Mesothelial cell of epicardium (in vitro differentiated cells): ENCODE measurements at places on chromosomes 5 and 9.
A peak's percentile ranks its signal among the peaks of the same experiment; 100 is the strongest.

GRCh38 chr5:174655351-174655750 lies 69.0 kb upstream of the MSX2 start:
- peak; percentile 42 for DNase-seq

- no peak for DNase-seq
Measured at GRCh38 chr5:671459-672328, 21.5 kb downstream of the TPPP start.

- no peak for DNase-seq
Measured at GRCh38 chr5:133704411-133704810, 92.1 kb upstream of the FSTL4 start.

DNA sequence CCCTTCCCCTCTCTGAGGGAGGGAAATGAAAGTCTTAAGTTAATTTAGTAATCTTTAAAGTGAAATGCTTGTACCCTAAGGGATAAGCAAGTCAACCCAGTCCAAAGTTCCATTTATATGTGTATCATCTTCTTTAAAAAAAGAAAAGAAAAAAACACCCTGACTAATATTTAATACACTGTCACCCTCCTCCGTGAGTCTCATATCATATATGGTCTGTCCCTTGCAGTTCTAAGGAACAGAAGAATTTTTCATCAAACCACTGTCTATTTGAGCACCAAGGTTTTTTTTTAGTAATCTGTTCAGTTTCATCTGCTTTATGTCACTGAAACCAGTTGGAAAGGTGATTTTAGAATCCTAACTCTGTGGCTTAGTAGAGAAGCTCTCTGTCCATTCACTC lies 15.2 kb downstream of the TNIP1 start:
- DNase-seq = no peak

DNA sequence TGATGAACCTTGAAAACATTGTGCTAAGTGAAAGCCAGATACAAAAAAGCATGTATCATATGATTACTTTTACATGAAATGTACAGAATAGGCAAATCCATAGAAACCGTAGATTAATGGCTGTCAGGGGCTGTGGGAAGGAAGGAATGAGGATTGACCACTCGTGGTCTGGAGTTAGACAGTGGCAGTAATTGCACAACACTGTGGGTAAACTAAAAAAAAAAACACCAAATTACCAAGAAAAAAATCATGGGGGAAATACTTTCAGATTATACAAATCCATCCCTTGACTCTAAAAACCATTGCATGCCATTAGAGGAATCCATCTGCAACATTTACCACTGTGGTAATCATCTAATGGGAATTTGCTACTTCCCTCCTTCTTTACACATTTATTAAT lies 140.0 kb downstream of the SIL1 start:
- no peak for DNase-seq

GRCh38 chr5:172800088-172800551 lies 29.1 kb upstream of the DUSP1 start:
- no peak for DNase-seq

GRCh38 chr5:21806943-21807342 lies 1046.2 kb downstream of the CDH12 start:
- DNase-seq = no peak

DNA sequence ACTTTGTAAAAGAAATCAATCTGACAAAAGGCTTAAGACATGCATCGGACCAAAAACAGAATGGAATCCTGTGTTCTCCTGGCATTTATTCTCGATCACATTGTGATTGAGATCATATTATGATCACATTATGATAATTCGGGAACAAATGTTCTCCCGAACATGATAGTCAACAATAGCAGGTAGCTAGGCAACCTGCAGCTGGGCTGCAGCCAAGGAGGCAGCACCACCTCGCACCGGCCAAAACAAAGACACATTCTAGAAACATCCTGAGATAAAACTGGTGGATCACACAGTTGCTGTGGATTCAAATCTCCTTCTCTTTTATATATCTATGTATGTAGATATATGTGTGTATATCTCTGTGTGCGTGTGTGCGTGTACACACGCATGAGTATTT lies 480.6 kb upstream of the CYLC2 start:
- no peak for DNase-seq

GRCh38 chr5:38666668-38667498 lies 110.4 kb upstream of the LIFR start:
- DNase-seq = no peak

DNA sequence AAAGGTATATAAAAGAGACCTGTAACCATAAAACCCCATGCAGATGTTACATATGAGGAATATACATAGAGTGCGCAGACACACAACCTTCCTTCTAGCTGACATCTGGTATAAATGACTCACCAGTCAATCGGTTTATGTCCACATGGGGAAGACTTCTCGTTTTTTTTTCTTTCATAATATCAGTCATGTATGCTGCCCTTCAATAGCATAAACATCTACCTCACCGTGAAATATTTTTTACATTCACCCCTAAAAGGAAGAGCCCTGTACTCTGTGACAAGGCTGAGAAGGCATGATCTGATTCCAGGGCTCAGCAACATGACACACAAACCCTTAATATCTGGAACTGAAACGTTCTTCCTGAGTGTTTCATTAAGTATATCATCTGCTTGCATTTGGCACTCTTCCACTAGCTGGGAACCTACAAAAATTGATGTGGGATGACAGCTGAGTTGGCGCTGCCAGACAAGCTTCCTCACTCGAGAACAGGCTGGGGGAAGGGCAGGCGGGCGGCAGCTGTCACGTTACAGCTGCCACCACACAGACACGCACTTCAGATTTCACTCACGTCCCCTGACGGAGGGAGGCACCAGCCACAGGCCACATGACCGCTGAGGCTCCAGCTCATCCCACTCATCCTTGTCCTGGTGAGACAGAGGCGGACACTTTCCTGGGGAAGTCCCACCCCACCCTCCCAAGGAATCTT lies 74.2 kb downstream of the SHB start:
- no peak for DNase-seq

- no peak for DNase-seq
Measured at GRCh38 chr5:139670369-139671095, 22.4 kb downstream of the CXXC5 start.

DNA sequence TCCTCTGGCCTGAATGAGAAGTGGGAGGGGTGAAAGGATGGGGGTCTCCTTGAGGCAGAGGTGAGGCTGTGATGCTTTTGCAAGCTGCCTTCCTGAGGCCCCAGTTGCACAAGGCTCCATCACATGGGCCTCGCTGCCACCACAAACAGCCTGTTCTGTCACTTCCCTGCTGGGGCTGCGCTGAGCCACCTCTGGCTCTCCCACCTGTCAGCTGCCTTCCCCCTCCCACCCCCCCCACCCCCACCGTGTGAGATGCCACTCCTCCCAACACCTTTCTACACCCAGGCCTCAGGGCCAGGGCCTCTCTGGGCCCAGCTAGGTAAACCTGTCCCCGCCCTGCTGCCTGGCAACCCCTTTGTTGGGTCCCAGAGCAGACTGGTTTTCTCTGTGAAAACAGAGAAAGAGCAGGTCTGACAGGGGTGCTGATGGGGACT lies 4.5 kb upstream of the PDLIM4 start:
- no peak for DNase-seq

DNA sequence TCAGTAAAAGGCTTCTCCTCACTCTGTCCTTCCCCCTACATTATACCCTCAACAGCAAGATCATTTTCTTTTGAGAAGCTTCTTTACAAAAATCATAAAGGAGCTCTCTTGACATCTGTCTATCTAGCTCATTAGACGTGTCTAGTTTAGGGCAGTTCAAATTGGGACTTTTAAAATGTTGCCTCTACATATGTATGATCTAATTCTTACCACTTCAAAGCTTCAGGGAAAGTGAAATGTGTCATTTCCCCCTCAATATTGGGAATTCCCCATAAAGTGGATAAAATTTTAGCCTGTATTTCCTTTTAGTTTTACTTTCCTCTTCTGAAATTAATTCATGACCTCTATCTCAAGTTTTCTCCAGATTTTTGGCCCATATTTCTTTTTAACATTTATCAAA lies 323.7 kb downstream of the ARRDC3 start:
- no peak for DNase-seq

- DNase-seq = peak; percentile 12
Measured at GRCh38 chr5:179228341-179229121, 116.7 kb downstream of the ADAMTS2 start.

- DNase-seq = peak; percentile 84
Measured at GRCh38 chr9:134455934-134456755, 129.9 kb downstream of the RXRA start.

GRCh38 chr9:85213650-85214607 lies 527.8 kb downstream of the AGTPBP1 start:
- no peak for DNase-seq

DNA sequence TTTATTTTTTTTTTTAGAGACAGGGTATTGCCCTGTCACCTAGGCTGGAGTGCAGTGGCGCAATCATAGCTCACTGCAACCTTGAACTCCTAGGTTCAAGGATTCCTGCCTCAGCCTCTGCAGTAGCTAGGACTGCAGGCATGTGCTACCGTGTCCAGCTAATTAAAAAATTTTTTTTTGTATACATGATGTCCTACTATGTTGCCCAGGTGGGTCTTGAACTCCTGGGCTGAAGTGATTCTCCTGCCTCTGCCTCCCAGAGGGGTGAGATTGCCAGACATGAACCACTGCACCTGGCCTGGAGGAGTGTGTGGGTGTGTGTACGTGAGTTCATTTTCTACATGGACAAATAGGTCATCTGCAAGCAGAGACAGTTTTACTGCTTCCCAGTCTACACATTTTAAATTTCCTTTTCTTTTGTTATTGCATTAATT lies 33.8 kb downstream of the JMY start:
- DNase-seq = no peak

DNA sequence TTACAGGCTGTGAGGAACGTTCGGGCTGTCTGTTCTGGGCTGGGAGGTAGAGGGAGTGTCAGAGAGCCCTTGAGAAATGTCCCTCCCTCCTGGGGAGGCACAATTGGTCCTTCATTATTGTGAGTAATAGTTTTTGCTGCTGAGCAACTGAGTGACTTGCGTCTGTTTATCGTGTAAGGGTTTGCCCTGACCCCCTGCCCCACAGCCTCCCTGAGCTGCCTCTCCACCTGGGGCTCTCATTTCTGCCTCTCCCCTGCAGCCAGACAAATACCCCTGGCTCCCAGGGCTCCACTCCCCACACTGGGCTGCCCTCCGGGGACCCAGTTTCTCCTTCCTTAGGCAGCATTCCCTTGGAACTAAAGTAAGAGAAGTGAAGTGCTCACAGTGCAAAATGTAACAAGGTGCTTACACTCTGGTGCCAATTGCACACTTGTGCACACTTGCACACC lies 174.9 kb upstream of the MVB12B start:
- DNase-seq = peak; percentile 36

- DNase-seq = no peak
Measured at GRCh38 chr5:14038341-14038959, 94.0 kb upstream of the DNAH5 start.

- no peak for DNase-seq
Measured at GRCh38 chr5:105146867-105147266, 1584.3 kb upstream of the NUDT12 start.

GRCh38 chr5:92418341-92418740 lies 1035.2 kb upstream of the ARRDC3 start:
- no peak for DNase-seq

DNA sequence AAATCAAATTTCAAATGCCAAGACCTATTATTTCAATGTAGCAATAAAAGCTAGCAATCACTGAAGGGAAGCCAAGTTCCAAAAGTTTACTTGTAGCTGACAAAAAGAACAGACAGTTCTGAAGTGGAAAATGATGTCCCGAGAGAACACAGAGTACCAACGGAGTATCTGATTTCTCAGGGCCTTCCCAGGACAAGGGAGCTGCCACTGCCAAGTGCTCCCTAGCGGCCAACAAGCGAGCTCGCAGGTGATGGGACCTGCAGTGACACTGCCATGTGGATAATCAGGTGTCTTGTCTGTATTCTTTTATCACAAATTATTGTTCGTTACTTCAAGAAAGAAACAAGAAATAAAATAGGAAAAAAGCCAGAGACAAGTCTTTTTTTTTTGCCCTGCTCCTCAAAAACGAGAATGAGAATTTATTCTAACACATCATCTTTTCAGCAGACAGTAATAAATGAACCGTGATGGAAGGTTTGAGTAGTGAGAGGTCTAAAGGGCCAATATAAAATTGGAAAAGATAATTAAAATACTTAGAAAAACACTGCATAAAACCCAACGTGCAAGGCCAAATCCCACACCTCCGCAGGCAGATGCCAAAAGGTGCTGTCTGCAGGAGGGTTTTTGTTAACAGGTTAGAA lies 159.4 kb downstream of the MYO10 start:
- no peak for DNase-seq

DNA sequence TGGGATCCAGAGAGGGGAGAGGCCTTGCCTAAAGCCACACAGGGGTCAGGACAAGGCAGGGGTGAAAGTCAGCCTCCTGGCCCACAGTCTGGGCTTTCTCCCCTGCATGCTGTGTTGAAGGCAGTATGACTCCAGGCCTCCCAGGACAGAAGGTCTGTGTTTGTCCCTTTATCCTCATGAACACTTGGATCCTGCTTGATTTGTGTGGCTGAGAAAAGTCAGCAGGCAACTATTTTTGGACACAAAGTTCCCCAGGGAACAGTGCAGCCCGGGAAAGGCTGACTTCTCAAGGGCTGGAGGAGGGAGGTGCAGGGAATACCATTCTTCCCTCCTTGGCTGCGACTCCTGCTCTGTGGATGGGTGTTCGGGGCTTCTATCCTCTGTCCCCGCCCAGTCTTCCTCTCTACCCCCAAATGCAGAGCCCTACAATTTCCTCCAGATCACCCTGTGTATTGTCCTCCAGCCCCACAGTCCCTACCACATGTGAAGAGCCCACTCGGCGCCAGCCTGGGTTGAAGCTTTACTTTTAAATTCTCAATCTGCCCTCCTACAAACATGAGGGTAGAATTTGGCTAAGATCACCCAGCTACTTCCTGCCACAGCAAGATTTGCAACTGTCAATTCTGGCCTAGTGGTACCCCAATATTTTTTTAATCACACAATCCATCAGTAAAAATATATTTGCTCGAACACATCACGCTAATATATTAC lies 4.1 kb downstream of the AKNA start:
- DNase-seq = no peak

DNA sequence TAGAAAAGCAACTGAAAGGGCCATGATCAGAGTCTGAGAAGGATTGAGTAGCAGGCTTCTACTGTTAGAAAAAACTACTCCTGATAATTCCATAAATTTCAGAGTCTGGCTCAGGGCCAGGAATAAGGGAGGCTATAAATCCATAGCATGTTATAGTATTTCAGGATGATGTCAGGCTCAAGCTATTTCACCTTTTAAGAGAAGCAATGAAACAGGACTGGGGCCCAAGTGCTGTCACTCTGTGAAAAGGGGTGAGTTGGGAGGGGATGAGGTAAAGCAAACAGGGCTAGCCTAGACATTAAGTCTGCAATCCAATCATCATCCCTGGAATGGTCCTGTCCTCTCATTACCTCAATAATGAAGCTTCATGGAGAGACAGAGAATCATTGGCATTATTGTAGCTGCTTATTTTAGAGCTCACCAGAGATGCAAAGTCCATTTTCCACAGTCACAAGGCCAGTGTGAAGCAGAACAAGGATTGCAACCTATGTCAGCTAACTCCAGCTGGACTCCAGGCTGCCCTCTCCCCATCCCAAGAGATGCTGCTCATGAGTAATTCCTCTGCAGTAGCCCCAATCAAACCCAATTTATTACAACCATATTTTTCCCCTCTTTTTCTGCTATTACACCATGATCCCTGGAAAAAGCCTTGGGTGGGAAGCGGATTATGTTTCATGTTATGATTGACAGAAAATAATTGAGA lies 56.0 kb downstream of the PAPPA start:
- DNase-seq = no peak
